Stromal cell of bone marrow (primary cell): ENCODE measurements at places on chromosomes 2 and 18.

DNA sequence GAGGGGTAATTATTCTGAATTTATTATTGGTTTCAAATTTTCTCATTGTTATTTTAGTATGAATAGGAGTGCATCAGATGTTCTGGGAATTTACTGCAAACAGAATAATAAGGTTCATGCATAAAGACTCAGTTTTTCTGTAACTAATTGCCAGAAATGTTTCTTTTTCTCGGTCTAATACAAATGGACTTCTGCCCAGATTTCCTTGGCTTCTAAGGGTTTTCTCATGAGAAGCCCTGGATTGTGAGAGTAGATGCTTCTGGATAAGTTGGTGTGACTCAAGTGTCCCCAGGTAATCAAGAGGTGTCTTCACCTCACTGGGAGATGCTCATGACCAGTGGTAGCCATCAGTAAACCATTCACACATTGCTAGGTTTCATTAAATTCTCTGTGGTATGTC lies 78.5 kb downstream of the CCDC85A start:
- DNase-seq, result no peak

DNA sequence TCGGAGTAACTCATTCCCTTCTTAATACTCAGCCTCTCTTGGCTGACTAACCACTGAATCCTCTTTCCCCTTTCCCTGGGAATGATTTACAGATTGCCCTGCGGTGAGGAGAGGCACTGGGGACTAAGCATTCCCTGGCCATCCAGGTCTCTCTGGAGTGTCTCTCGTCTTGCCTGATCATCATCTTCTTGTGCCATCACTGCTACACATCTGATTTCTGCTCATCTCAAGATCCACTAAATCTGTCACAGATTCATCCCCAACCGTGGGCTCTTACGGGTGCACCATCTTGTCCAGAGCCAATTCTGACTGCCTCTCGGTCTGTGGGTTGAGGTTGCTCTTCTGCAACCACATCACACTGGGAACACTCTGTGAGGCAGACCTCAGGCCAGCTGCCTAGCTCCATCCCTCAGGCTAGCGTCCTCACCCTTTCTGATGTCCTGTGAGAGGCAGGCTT lies 12.0 kb downstream of the SFTPB start:
- DNase-seq, result peak; percentile 78

- DNase-seq, result no peak
Observed at GRCh38 chr2:11699686-11700670, 30.0 kb upstream of the NTSR2 start.

DNA sequence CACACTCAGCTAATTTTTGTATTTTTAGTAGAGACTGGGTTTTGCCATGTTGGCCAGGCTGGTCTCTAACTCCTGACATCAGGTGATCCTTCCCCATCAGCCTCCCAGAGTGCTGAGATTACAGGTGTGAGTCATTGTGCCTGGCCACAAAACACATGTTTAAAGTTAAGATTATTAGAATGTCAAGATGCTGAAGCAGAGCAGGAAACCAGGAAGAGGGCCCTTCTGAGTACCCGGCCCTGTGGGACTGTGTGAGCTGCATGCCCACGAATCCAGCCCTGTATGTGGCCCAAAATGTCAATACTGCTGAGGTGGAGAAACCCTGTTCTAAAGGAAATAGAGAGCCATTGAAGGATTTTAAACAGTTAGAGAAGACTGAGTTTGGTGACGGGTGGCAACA lies 31.0 kb upstream of the REV1 start:
- no peak for DNase-seq

GRCh38 chr2:152383702-152384101 lies 48.7 kb downstream of the FMNL2 start:
- no peak for DNase-seq

DNA sequence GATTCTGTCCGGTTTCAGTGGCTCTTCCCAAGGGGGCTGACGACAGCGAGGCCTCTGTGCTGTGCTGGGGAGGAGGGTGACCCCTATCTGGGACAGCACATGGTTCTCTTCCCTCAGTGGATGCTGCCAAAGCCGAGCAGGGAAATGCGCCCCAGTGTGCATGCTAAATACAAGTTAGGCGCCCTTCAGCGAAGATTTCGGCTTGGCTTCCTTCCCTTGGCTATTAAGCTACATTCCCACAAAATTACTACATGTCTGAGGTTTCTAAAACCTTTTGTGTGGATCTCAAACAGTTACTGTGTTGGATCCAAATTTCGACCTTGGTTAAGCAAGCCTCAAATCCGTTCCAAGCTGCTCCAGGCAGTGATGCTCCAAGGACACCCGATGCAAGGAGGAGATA lies 440.3 kb downstream of the NRXN1 start:
- peak; percentile 37 for DNase-seq

DNA sequence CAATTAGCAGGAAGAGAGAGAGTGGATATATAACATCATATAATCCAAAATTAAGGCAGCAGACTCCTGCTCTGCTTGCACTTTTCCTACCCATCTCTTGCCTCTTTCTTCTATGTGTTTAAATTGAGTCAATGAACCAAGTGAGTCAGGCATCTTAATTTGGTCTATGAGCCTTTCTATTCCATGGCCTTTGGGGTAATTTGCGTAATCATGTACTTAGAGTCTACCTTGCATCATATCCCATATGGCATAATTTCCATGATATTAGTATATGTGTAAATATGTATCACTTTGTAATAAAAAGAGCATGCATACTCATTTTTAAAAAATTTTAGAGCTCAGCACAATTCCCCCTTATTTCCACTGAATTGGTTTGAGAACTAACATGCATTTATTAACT lies 555.2 kb downstream of the STK39 start:
- DNase-seq, result no peak

GRCh38 chr2:100059638-100060037 lies 82.8 kb downstream of the AFF3 start:
- no peak for DNase-seq

- no peak for DNase-seq
Observed at GRCh38 chr18:63890950-63891304, 3.4 kb downstream of the SERPINB2 start.

- no peak for DNase-seq
Observed at GRCh38 chr2:144361742-144362141, 158.2 kb downstream of the ZEB2 start.

DNA sequence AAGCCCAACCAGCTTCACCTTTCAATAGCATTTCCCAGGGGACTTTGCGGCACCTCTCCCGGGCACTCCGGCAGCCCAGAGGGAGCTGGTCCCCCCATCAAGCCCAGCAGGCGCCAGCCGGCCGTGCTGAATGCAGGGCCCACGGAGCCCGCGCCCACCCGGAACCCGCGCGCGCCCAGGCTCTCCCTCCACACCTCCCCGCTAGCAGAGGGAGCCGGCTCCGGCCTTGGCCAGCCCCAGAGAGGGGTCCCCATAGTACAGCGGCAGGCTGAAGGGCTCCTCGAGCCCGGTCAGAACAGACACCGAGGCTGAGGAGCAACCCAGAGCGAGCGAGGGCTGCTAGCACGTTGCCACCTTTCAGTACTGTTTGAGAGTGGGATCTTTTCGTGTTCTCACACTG lies 300.8 kb downstream of the DSEL start:
- DNase-seq, result no peak

GRCh38 chr2:22737144-22737543 lies 647.8 kb upstream of the KLHL29 start:
- DNase-seq, result no peak

DNA sequence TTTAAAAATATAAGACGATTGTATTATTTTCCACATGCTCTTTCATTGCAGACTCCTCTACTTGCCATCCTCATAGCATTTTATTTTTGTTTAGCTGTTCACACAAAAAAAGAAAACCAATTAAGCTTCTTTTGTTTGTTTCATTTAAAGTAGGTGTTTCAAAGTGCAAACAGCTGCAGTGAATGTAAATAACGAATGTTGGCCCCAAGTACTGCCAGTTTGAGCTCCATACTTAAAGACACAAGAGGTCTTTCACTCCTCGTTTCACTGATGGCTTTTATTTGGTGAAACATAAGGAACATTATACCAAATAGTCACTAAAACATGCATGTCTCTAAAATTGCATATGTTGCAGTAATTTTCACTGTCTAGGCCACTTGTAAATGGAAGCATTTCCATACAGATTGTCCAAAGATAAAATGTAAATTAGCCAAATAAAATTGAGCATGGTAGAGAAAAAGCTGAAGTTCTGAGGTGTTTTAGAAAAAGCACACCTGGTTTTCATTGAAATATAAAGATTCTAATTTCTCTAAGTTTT lies 253.4 kb downstream of the TMX3 start:
- DNase-seq, result no peak

- DNase-seq, result no peak
Observed at GRCh38 chr2:1782514-1782913, 38.2 kb upstream of the PXDN start.

DNA sequence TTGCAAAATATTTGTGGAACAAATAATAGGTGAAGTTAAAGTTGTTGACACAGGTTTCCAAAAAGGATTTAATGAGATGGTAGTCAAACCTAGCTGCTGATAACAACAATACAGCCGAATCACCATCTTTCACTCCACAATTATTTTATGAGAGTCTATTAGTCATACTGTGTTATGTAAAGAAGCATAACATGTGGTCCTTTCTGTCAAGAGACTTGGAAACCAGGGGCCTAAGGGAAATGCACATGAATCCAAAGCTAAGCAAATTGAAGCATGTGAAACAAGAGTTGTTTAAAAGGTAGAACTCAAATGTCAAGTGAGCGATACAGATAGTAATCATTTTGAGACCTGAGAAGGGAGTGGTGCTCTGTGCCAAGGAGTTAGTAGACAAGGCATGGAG lies 16.0 kb downstream of the CD28 start:
- no peak for DNase-seq

DNA sequence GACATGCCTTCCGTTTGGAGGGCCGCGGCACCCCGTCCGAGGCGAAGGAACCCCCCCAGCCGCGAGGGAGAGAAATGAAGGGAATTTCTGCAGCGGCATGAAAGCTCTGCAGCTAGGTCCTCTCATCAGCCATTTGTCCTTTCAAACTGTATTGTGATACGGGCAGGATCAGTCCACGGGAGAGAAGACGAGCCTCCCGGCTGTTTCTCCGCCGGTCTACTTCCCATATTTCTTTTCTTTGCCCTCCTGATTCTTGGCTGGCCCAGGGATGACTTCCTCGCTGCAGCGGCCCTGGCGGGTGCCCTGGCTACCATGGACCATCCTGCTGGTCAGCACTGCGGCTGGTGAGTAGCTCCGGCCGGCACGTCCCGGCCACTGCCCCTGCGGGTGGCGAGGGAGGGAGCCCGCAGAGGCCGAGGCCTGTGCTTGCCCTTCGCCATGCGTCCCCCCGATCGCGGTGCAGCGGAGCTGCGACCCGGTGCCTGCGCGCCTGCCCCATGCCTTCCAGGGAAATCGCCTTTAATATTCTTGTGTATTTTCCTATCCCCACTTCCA lies 1.2 kb downstream of the BMPR2 start:
- DNase-seq, result no peak

DNA sequence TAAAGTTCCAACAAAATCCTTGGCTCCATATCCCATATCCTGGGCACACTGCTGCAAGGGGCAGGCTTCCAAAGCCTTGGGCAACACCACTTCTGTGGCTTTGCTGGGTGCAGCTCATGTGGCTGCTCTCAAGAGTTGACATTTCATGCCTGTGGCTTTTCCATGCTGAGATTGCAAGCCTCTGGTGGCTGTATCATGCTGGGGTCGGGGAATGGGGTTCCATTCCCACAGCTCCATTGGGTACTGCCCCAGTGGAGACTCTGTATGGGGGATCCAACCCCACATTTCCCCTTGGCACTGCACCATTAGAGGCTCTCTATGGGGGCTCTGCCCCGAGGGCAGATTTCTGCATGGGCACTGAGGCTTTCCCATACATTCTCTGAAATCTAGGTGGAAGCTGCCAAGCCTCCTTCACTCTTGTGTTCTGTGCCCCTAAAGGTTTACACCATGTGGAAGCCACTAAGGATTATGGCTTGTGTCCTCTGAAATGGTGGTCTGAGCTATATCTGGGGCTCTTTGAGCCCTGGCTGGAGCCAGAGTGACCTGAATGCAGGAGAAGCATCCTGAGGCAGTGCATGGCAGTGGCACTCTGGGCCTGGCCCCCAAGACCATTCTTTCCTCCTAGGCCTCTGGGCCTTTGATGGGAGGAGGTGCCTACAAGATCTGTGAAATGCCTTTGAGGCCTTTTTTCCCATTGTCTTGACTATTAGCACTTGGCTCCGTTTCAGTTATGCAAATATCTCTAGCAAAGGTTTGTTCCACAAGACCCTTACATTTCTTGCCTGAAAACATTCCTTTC lies 107.9 kb downstream of the PTGR3 start:
- DNase-seq, result no peak

DNA sequence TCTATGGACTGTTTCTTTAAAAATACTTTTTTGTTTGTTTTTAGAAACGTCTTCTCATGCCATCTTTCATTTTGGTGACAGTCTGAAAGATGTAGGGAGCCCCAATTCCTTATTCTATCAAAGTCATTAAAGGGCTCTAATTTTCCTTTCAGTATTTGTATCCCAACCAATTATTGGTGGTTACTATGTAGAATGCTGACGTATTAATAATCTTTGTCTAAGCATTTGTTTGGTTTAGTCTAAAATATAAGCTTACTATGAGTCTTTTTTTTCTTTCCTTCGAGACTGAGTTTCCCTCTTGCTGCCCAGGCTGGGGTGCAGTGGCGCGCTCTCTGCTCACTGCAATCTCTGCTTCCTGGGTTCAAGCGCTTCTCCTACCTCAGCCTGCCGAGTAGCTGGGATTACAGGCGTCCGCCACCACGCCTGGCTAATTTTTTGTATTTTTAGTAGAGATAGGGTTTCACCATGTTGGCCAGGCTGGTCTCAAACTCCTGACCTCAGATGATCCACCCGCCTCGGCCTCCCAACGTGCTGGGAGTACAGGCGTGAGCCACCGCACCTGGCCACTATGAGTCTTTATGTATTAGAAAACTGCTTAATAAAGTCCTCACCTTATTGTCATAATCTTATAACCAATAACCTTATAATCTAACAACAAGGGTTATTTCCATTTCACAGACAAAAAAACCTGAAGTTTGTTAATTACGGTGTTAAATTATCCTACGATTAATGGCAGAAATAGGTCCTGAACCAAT lies 849 bp upstream of the VRK2 start:
- DNase-seq, result no peak

DNA sequence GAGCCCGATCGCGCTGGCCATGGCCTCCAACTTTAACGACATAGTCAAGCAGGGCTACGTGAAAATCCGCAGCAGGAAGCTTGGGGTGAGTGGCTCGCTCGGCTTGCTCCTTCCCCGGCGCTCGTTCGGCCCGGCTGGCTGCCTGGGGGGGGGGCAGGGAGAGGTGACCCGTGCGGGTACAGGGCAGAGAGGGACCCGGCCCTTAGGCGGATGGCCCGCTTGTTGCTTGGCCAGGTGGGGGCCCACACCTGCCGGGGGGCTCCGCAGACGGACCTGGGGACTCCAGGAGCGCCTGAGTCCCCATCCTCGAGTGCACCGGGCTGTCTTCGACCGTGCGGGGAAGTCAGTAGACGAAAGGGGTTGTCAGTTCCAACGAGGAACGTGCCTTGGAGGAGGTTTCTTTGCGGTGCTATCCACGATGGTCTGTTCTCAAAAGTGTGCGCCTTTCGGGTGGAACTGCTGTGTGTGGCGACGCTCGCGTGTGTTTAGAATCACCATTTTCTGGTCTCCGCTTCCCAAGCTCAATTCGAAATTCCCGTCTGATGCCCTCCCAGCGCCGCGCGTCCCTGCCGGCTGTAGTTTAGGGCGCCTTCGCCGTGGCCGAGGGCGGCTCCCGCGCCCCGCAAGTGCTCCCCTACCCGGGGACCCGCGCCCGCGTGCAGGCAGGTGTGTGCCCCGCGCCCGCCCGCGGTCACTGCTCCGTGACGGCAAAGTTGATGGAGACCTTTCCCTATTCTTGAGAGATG lies 711 bp downstream of the DOK6 start:
- DNase-seq, result no peak

GRCh38 chr2:880201-880970 lies 70.3 kb upstream of the SNTG2 start:
- DNase-seq, result no peak

- DNase-seq, result no peak
Observed at GRCh38 chr2:38224821-38225437, 149.0 kb upstream of the CYP1B1 start.
